Fibroblast of skin of back (primary cell): ENCODE measurements at places on chromosomes 5 and 9.
A peak's percentile ranks its signal among the peaks of the same experiment; 100 is the strongest.

DNA sequence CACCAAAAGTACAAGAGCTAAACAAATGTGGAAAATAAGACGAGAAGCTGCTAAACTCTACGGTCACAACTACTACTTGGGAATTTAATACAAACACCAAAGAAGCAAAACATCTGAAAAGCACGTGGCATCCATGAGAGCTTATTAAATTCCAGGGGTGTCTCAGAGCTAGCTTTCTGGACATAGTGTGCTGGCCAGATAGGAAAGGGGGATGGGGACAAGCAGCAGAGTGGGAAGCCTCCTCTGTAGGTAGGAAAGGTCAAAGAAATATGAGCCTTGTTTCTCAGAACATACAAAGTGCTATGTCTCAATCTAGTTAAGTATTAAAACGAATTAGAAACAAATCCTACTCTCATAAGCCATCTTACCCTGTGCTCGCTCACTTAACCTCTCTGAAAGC, 51.3 kb upstream of the GOLPH3 start:
- peak; percentile 43 for DNase-seq

- DNase-seq, result peak; percentile 25
These were observed 83.5 kb upstream of the GNAQ start for GRCh38 chr9:78115073-78115472.

DNA sequence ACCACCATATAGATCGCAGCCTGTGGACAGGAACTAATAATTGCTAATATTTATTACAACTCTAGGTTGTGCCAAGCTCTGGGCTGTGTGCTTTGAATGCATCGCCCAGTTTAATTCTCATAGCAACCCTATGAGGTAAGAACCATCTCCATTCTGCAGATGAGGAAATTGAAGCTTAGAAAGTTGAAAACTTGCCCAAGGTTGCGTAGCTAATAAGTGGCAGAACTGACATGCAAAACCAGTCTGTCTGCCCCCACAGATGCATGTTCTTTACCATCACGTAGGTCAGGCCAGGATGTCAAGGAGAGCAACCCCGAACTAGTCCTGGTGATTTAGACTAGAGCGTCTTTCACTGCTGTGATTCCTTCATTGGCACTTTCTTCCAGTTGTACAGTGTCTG, 15.6 kb downstream of the WWC1 start:
- no peak for DNase-seq

- DNase-seq, result peak; percentile 60
These were observed 85.2 kb upstream of the HTR4 start for GRCh38 chr5:148739524-148739923.

DNA sequence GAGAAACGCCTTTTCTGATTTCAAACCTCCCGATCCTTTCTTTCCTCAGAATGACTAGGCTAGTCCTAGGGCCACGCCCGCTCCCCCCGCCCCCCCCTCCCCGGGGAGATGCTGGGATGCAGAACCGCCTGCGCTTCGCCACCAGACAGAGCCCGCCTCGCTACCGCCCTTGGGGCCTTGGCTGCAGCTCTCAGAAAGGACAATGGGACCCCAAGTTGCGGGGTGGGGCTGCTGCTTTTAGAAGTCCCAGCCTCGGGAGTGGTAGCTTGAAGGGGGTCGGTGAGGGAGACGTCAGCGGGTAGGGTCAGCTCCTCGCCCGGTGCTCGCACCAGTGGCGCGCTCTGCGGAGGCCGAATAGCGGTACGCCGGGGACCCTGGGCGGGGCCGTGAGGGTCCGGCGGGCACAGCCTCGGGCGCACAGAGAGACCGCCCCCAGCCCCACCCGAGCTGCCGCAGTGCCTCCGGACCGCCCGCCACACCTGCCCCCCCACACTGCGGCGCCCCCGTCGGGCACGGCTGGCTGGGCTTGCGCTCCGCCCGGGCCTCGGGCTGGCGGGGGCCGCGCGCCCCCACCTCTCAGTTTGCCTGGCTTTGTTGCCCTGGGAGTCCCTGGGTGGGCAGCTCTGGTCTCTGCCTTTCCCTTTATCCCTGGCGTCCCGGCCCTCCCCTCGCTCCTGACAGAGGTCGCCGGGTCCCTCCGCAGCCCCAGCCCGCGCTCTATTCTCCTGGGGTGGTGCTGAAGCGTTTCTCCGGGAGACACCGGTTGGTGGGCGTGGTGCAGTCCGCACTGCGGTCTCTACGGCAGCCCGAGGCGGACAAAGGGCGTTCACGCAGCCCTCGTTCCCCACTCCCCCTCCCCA, 1.2 kb downstream of the MAP1B start:
- DNase-seq, result peak; percentile 82

DNA sequence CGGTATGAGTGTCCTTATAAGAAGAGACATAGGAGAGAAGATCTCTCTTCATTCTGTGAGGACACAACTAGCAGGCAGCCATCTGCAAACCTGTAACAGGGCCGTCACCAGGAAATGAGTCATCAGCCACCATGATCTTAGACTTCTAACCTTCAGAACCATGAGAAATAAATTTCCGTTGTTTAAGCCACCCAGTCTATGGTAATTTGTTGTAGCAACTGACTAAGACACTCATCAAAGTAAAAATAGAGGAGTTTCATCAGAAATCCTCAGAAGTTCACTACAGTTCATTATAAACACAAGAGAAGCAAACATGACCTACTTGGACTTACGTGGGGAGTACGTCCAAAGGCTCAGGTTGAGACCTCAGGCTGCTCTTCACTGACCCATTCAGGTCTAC, 357.7 kb downstream of the SEMA5A start:
- DNase-seq, result peak; percentile 90

GRCh38 chr5:4989118-4989517, 151.0 kb upstream of the ADAMTS16 start:
- no peak for DNase-seq

GRCh38 chr5:8320244-8320643, 451.3 kb downstream of the MTRR start:
- no peak for DNase-seq

- DNase-seq, result no peak
These were observed 62.4 kb downstream of the HMHB1 start for GRCh38 chr5:143874312-143874711.

DNA sequence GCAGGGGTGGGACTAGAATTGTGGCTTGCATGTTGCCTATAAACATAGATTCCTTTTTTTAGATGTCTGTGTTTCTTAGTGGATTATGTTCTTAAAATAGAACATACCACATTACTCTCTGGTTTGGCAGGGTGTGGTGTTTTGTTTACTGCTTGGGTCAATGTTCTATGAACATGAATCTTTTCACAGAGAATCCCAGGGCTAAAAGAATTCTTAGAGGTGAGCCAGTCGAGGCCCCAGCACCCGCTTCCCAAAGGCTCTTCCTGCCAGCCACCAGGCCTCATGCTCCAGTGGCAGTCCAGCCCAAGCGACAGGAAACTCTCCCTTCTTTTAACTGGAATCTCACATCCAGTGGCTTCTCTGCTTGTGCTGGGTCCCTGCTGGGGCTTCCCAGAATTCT, 126.6 kb downstream of the C9orf152 start:
- DNase-seq, result peak; percentile 71

DNA sequence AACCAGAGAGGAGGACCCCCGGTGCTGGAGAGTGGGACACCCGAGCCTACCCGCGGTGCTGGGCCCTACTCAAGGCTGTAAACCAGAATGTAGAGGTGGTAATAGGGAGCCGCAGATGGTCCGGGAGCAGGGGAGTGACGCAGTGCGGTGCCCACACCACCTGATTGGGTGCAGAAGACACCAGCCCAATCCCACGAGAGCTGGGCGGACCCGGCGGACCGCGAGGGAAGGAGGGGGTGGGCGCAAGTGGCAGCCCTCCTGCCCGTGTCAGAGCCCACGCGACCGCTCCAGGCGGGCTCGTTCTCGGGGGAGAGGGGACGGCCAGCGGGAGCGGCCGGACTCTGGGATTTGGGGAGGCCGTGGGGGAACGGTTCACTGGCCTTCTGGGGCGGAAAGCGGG, 71.2 kb downstream of the C9orf50 start:
- DNase-seq, result peak; percentile 63

DNA sequence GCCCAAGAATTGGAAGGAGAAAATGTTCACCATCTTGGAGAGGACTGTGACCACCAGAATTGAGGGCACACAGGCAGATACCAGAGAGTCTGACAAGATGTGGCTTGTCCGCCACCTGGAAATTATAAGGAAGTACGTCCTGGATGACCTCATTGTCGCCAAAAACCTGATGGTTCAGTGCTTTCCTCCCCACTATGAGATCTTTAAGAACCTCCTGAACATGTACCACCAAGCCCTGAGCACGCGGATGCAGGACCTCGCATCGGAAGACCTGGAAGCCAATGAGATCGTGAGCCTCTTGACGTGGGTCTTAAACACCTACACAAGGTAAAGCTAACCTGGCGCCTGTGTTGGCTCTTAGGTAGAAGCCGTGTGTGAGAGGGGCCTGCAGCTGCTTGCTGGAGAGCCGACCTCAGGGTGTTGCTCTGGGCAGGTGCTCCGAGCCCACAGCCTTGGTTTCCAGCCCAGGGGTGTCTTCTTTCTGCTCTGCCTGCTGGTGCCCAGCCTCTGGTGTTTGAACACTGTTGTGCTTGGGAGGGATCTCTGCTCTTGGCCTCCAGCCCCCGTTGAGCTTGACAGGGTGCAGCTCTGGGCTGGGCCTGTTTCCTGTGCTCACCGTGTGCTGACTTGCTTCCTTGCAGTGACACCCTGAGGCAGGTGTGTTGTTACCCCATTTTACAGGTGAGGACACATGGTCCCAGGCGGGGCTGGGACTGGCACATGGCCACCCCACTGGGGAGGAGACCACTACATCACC, 10.9 kb downstream of the EXOC3 start:
- DNase-seq, result no peak

DNA sequence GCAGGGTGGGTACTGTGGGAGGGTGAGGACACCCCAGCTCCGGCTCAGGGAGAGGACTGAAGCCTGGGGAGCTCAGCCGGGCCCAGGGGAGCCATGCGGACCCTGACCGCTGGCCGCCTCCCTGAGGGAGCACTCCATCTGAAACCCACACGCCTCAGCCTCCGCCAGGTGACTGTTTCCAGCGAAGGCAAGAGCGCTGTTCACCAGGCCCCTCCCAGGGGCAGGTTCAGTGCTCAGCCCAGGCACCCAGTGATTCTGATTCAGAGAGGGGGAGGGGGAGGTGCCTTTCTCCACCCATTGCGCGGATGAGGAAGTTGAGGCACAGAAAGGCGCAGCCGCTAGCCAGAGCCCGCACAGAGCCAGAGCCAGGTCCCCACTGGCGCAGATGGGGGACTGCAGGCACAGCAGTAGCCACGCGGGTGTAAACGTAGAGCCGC, 27.0 kb downstream of the ADGRD2 start:
- DNase-seq, result no peak

- DNase-seq, result no peak
These were observed 25.1 kb upstream of the PPP2CA start for GRCh38 chr5:134250949-134251348.

GRCh38 chr9:98860871-98861293, 53.4 kb downstream of the GALNT12 start:
- DNase-seq, result peak; percentile 96

GRCh38 chr5:170336065-170336464, 38.5 kb upstream of the LCP2 start:
- DNase-seq, result no peak

- DNase-seq, result no peak
These were observed 6.3 kb upstream of the ISCA1 start for GRCh38 chr9:86288499-86289198.

- no peak for DNase-seq
These were observed 7.1 kb upstream of the CFAP90 start for GRCh38 chr5:7857926-7858632.

DNA sequence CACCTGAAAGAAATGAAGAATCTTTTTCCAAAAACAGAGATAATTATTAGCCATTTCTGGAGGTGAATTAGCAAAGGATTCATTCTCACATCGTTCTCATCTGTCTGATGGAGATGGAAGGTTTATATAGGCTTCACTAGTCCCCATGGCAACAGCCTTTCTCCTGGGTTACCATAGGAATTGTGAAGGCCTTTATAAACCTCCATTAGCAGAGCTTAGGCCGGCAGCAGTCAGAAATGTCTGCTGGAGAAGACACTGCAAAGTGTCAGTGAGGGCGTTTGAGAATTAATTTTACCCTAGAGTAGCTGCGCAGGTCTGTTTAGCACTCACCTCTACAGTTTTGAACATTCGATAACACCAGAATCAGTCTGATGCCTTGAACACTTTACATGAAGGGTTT, 290.4 kb upstream of the NR4A3 start:
- no peak for DNase-seq

DNA sequence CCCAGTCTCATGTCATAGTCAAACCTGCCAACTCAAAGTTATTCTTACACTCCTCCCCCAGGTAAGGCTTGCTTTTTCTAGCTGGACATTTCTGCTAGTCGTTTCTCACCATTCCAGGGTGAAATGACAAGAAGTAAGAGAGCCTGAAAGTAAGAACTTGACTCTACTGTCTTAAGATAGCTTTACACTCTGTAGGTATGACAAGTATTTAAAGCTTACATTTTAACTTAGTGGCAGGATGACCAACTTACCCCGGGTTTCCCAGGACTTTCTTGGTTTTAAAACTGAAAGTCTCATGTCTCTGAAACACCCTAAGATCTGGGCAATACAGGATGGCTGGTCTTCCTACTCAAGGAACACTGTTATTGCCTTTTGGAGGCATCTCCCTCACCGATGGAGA, 67.5 kb upstream of the PIK3R1 start:
- DNase-seq, result no peak

- DNase-seq, result no peak
These were observed 54.4 kb downstream of the DROSHA start for GRCh38 chr5:31477516-31477915.

- DNase-seq, result no peak
These were observed 2.7 kb upstream of the KIF4B start for GRCh38 chr5:155010881-155011280.

- no peak for DNase-seq
These were observed 595 bp upstream of the GRHPR start for GRCh38 chr9:37421914-37422288.

DNA sequence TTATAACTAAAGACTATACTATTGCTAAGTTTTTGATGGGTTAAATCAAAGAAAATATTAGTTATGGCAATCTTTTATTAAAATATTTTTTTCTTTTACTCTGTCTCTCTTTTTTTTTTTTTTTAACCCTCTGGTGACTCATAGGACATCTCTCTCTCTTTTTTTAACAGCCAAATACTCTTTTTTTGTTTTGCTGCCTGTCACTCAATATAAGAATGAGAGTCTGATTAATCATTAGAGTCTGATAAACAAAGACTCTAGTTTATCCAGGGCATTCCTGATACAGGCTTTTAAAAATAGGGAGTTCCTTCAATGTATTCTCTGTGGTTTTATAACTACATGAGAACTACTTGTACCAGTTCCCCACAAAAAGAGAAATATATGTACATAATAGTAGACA, 77.3 kb downstream of the SLC38A9 start:
- peak; percentile 23 for DNase-seq

DNA sequence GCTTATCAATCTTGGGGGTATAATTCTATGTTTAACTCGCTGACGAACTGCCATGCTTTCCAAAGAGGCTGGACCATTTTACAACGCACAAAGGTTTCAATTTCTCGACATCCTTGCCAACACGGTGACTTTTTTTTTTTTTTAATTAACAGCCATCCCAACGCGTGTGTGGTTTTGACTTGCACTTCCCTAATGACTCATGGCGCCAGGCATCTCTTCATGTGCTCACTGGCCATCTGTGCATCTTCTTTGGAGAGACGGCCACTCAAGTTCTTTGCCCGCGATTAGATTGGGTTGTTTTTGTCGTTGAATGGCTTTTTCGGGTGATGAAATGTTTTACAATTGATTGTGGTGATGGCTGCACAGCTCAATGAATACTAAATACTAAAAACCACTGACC, 12.5 kb upstream of the CARD9 start:
- DNase-seq, result no peak
